Breast epithelium (tissue), 4 donors: ENCODE measurements at places on chromosomes 2 and 18.

- DNase-seq: no peak
These were observed 83.8 kb downstream of the FAM117B start for GRCh38 chr2:202718614-202719013.

GRCh38 chr2:152189622-152190495 is 14.3 kb upstream of the STAM2 start:
- no peak for DNase-seq

DNA sequence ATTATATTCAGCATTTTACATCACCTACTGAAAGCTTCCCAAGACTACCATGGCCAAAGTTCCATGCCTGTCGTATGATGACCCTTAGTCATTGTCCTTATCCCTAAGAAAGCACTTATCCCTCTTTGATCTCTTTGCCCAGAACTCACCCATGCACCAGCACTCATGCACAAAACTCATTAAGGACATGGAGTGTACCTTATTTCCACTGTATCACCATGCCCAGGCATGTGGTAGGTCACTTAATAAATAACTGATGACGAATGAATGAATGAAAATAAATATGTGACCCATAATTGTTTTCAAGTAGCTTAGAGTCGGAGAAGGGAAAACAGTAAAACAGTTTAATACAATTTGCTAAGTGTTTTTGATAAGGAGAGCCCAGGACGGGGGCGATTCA is 220.1 kb downstream of the IKZF2 start:
- DNase-seq: no peak

DNA sequence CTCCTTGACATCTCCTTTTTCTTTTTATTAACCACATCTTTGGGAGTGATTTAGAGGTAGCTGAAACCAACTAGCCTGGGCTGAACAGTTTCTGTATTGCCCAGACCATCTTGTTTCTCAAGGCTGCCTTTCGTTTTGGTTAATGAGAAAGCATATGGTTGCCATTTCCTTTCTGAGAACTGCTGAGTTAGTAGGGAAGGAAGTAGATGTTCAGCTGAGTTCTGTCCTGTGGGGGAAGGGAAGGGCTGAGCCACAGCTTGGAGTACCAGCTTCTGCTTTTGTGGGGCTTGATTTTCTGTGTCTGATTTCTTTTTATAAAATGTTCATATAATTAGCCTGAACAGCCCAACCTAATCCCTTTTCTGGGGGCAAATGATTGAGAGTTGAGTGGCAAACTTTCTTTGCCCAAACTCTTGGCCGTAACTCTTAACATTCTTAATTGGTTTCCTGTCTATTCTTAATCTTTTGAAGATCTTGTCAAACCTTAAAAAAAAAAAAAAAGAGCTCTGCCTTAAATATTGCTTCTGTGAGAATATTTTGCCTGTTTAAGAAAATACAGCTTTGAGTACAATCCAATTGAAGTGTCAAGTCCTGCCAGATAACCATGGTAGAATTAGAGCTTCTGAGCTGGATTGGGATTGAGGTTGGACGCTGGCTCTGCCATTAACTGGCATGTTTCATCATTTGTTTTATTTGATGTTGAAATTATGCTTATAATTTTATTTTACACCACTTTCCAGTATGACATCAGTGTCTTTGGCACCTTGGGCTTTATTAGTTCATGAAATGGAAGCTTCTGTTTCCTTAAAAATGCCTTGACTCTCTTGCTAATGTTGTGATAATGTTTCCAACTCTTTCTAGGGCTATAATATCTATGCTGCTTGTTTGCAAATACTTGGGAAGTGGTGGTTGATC is 1.9 kb upstream of the NABP1 start:
- DNase-seq: no peak
